ENCODE measurements at places on chromosomes 11 and 22.

DNA sequence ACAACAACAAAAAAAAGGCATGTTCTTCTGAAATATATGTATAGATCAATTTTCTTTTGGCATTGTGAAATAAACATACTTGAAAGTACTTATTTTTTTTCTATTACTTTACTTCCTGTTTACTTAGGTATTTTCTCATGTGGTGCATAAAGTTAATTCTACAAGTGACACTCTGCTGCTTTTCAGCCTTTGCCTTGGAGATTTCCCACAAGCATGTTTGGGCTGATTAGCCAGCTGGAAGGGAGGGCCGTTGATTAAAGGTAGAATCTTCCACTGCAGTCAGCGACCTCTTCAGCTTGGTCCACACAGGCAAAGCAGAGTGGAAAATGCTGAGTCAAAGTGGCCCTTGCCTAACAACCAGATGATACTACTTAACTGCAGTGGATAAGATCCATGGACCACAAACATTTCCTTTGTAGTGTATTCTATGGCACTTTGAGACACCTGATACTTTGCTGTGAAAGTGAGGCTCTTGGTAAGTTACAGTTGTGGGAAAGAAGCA lies 176.0 kb downstream of the ARHGAP42 start:
- no peak for DNase-seq

GRCh38 chr11:130638624-130639023 lies 190.2 kb downstream of the ADAMTS15 start:
- DNase-seq = no peak

DNA sequence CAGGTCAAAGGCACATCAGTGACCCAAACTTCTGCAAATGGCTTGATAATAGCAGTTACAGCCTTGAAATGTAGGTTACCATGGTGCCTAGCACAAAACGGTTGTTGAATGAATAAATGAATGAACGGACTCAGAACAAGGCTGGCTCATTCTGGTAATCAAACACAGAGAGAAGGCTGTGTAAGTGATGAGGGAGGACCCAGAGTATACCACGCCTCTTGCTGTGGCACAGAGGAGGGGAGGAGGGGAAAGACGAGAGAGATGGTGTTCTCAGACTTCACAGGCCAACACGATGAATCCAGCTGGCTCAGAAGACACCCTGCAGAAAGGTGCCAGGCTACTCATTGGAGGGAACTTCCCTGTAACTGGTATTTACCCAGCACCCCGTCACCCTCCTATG lies 38.3 kb downstream of the PC start:
- DNase-seq = no peak

GRCh38 chr11:61544466-61544865 lies 35.9 kb downstream of the LRRC10B start:
- no peak for DNase-seq

DNA sequence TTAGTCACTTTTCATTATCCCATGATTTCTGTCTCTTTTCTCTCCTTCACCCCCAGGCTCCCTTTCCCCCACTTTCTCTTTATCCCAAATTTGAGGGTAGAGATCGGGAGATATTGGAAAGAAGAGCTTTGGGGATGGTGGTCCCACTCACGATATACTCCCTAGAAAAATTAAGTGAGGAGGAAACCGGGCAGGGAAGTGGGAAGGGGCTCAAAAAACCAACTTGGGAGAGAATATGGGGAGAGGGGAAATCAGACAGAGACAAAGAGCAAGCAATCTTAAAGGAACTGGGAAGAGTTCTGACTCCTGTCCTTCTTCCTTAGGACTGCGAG lies 941 bp upstream of the DCHS1 start:
- DNase-seq = no peak

- DNase-seq = no peak
Observed at GRCh38 chr11:111957663-111958444, 20.7 kb downstream of the DIXDC1 start.

DNA sequence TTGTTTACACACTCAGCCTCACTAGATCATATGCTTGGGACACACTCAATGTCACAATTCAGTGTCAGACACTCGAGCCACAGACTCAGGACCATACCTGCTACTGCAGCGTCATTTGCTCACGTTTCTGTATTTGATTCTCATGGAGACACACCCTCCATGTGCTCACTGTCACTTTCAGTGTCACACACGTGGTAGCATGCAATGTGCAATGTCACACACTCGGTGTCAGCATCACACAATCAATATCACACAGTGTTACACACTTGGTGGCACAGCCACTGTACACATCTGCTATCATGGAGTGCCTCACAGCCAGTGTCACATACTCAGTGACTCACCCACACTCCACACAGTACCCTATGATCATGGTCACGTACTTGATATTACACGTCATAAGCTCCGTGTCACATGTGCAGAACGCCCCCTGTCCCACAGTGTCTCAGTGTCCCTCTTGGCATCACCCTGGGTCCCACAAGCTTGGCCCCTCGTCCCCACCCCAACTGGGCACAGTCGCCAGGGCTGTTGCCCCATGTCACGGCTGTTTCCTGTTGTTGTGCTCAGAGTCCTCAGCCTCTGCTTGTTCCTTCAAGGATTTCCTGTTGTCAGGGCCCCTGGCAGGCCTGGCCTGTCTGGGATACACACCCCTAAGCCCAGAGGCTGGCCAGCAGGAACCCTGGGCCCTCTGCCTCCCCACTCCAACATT lies 49.6 kb downstream of the PDE2A start:
- DNase-seq = no peak

DNA sequence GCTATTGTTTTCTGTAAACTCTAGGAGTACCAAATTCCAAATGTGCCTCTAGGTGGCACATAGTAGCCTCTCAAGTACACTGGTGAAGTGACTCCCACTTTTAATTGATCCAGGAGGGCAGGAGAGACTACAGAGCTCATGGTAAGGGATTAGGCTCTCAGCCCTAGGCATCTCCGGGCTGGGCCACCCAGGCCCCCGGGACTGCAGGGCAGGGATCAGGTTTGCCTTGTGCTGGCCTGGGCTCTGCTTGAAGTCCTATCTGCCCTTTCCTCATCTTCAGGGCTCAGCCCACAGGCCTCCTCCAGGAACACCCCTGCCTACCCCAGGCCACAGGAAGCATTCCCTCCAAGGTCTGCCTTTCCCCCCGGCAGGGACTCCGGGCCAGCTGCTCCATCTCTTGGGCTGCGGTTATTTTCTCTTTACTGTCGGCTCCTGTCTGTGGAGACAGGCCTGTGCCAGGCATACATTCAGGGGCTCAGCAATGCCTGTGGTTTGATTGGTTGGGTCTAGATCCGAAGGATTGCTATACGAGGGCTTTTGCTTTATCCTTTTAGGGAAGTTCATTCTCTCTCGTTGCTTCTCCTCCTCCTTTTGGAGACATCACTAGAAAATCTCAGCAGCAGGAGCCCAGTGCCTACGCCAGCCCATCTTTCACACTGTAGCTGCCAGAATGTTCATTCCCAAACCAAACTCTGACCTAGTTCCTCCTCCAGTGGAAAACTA lies 32.8 kb downstream of the PARVA start:
- no peak for DNase-seq

DNA sequence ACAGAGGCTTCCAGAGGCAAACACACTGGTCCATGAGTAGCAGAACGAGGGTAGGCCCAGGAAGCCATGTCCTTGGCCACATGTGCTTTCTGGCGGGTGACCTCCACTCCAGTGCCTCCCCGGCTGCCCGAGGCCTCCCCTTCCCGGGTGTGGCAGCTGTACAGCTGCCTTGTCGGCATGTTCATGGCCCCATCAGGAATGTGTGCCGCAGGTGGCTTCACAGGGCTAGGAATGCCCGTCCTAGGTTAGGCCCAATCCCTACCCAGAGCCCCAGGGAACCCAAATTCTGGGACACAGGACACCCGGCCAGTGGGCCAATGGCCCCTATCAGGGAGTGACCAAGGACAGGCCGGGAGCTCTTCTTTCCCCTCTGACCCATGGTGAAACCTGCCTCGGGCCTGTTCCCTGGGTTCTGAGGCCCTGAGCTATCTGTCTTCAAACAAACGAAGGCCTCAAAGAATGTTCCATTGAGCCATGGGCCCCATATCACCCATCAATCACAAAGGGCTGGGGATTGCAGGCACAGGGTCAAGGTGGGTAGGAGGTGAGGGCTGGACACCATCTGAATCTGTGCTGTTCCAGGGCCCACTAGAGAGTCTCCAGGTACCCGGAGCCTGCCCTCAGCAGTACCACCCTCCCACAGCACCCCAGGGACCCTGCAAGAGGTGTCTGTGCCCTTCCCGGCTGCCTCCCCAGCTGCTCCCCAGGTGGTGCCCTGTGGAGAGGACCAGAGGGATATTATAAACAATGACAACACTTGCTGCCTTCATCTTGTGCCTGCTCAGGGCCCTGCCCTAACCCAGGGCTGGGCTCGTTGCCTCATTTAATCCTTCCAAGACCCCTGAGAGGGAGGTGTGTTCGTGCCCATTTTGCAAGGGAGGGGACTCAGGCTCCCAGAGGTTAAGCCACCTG lies 4.0 kb upstream of the CDKN1C start:
- DNase-seq = no peak

Measured in right renal pelvis (tissue), 4 donors.